ENCODE measurements at places on chromosomes 2 and 18. TPM values are rescaled to one million over a fixed set of nuclear protein-coding genes. Genes with fewer than 3 reads are reported as not detected.

The CREG2 gene
- total RNA-seq, result not detected

The MFSD2B gene
- total RNA-seq, result not detected

The TUBA4B gene
- not detected for total RNA-seq

The HEATR5B gene
- total RNA-seq, result 15.0 TPM

The PCARE gene
- total RNA-seq, result not detected

The NDC80 gene
- 72.6 TPM for total RNA-seq

The NOL4 gene
- total RNA-seq, result 36.7 TPM

The CNOT11 gene
- total RNA-seq, result 53.7 TPM

The IL36RN gene
- not detected for total RNA-seq

The OTOS gene
- not detected for total RNA-seq

GRCh38 chr2:165777522-165778186, 16.4 kb downstream of the GALNT3 start:
- no peak overlapping the region for H3K4me3 ChIP-seq
- H3K36me3 ChIP-seq, result no peaks in the 10 kb centered on the region
- no peak for DNase-seq
- H3K27ac ChIP-seq, result no peak overlapping the region
- no peaks in the 10 kb centered on the region for H3K4me1 ChIP-seq

DNA sequence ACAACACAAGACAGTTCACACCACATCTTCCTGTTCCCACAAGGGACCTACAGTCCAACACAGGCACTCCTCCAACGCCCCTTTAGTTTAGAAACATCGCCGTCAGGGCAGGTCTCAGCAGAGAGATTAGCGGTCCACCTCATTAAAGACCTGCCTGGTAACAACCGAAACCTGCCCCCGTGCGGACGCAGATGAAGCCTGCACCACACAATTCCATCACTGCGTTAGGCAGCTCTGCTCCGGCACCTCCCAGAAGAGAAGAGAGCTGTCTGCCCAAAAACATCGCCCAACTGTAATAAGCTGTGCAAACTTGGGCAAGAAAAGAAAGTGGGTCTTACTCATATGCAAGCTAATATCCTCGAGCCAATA, 32.7 kb downstream of the ZNF516 start:
- no peak for DNase-seq
- H3K4me1 ChIP-seq, result peaks cover 5% of the 10 kb centered on the region
- no peaks in the 10 kb centered on the region for H3K27me3 ChIP-seq
- no peak overlapping the region for H3K4me3 ChIP-seq
- H3K27ac ChIP-seq, result no peak overlapping the region

- H3K4me1 ChIP-seq, result peaks cover 3% of the 10 kb centered on the region
- no peak overlapping the region for H3K4me3 ChIP-seq
- no peaks in the 10 kb centered on the region for H3K36me3 ChIP-seq
- H3K27me3 ChIP-seq, result no peaks in the 10 kb centered on the region
- DNase-seq, result no peak
Measured at GRCh38 chr2:119550346-119550745, 6.1 kb downstream of the CFAP221 start.

DNA sequence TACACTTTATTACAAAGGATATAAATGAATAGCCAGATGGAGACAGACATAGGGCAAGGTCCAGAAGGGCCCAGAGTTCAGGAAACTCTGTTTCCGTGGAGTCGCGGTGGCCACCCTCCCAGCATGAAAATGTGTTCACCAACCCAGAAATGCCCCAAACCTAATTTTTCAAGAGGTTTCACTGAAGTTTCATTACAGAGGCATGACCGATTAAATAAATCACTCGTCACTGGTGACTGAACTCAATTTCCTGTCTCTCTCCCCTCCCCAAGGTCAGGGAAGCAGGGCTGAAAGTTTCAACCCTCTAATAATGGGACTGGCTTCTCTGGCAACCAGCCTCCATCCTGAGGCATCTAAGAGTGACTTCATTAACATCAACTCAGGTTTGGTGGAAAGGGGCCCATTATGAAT, 22.4 kb downstream of the USP40 start:
- no peak overlapping the region for H3K4me3 ChIP-seq
- no peak overlapping the region for H3K27ac ChIP-seq
- no peak for DNase-seq
- H3K4me1 ChIP-seq, result no peaks in the 10 kb centered on the region

GRCh38 chr2:1501038-1501851, 88.0 kb downstream of the TPO start:
- no peaks in the 10 kb centered on the region for H3K27me3 ChIP-seq
- no peak for DNase-seq
- no peak overlapping the region for H3K4me3 ChIP-seq
- H3K27ac ChIP-seq, result no peak overlapping the region
- no peaks in the 10 kb centered on the region for H3K36me3 ChIP-seq

GRCh38 chr2:89848763-89849368, 1157.4 kb downstream of the RPIA start:
- no peak overlapping the region for H3K4me3 ChIP-seq
- no peak for DNase-seq

DNA sequence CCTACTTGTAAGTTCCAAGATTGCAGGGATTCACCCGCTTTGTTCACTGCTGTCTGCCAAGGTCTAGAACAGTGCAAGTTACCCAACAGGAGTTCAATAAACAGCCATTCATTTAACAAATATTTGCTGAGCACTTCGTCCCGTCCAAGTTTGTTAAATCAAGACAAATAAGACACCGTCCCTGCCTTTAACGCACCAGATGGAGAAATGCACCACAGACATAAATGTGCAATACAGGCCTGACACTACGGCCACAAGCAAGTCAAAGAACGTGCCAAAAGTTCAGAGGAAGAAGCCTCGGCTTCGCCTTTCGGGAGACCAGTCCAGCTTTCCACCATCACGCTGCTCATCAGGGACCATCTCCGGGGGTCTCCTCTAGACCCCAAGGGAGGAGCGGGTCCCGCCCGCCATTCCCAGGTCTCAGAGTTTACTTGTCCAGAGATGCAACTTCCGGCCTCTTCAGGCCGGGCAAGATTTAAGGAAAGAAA, 429 bp downstream of the C2orf76 start:
- peak overlapping the region; percentile 85 for H3K27ac ChIP-seq
- H3K4me3 ChIP-seq, result peak overlapping the region; percentile 66
- H3K36me3 ChIP-seq, result peaks cover 32% of the 10 kb centered on the region
- DNase-seq, result no peak
- H3K27me3 ChIP-seq, result no peaks in the 10 kb centered on the region

DNA sequence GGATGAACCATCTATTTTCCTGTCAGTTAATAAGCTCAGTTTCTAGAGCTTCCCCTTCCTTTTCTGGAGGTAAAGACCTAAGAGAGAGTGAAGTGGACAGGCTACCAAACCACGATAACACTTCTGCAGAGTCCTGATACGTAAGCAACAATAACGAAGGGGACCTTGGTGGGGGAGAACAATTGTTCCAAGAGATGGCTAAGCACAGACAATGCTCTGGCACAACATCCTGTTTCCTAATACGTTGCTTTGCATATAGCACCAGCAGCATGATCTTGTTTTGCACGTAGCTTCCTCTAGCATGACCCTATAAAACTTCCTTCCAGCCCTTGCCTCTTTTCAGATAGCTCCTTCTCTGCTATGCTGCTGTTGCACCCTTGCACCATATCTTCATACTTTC, 247.3 kb downstream of the RAD51AP2 start:
- H3K27ac ChIP-seq, result no peak overlapping the region
- H3K27me3 ChIP-seq, result no peaks in the 10 kb centered on the region
- H3K4me3 ChIP-seq, result no peak overlapping the region
- H3K4me1 ChIP-seq, result no peaks in the 10 kb centered on the region
- DNase-seq, result no peak
- H3K36me3 ChIP-seq, result no peaks in the 10 kb centered on the region

DNA sequence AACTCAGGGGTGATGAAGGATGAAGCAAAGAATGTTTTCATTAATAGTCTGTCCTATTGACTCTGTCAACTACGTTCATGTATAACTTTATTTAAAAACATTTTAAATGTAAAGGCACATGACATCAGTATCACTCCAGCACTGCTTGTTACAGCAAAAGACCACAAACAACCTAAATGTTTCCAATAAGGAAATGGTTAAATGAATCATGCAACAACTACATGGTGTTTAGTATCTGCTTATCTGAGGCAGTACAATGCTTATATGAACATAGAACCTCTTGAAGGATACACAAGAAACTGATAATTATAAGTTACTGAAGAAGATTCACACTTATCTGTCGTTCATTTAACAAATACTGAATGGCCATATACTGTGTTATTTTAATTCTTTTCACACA, 8.4 kb downstream of the BARD1 start:
- no peak for DNase-seq
- H3K4me3 ChIP-seq, result no peak overlapping the region
- H3K4me1 ChIP-seq, result peaks cover 20% of the 10 kb centered on the region
- no peaks in the 10 kb centered on the region for H3K27me3 ChIP-seq
- H3K36me3 ChIP-seq, result peaks cover 6% of the 10 kb centered on the region
- no peak overlapping the region for H3K27ac ChIP-seq

- H3K36me3 ChIP-seq, result no peaks in the 10 kb centered on the region
- H3K27me3 ChIP-seq, result no peaks in the 10 kb centered on the region
- H3K4me1 ChIP-seq, result no peaks in the 10 kb centered on the region
- no peak for DNase-seq
Measured at GRCh38 chr2:114128263-114128662, 238.4 kb downstream of the ACTR3 start.

DNA sequence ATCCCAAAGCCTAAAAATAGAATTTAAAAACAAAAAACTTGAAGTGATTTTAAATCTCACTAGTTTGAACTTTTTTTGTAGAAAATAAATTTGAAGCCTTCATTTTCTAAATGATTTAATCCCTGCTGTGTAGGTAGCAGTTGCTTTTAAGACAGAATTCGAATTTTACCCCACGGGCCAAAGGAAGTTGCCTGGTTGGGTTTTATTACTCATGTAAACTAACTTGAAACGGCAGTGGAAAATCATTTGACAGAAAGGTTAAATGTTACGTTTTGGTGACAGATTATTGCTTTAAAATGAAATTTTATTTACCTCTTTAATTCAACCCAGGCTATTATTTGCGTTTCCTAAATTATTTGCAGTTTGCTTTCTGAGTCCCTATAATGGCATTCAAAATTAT, 2.0 kb downstream of the MAPRE2 start:
- peaks cover 15% of the 10 kb centered on the region for H3K4me1 ChIP-seq
- H3K36me3 ChIP-seq, result no peaks in the 10 kb centered on the region
- no peak overlapping the region for H3K27ac ChIP-seq
- no peak overlapping the region for H3K4me3 ChIP-seq
- no peaks in the 10 kb centered on the region for H3K27me3 ChIP-seq

DNA sequence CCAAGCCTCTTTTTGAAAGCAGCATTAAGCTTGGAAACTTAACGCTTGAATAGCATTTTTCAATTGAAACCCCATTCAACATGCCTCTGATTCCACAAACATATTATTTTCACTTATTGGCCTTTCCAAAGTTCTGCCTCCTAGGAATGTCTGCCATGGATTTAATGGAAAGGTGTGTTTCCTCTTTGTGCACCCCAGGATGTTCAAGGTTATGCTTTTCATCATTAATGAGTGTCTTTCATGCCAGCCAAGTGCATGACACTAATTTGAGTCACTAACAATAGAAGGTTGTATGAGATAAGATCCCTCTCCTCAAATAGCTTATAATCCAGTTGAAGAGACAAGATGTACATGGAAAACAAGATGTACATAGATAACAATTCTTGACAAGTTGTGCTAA, 84.7 kb downstream of the ALPK2 start:
- no peak overlapping the region for H3K27ac ChIP-seq
- no peaks in the 10 kb centered on the region for H3K27me3 ChIP-seq
- DNase-seq, result no peak
- H3K4me1 ChIP-seq, result no peaks in the 10 kb centered on the region
- H3K4me3 ChIP-seq, result no peak overlapping the region

GRCh38 chr2:233761040-233761769, 1.1 kb downstream of the UGT1A1 start:
- H3K36me3 ChIP-seq, result no peaks in the 10 kb centered on the region
- H3K27me3 ChIP-seq, result no peaks in the 10 kb centered on the region
- H3K4me1 ChIP-seq, result no peaks in the 10 kb centered on the region
- no peak overlapping the region for H3K4me3 ChIP-seq
- DNase-seq, result no peak

GRCh38 chr2:38620282-38620977, 17.7 kb upstream of the HNRNPLL start:
- H3K4me1 ChIP-seq, result no peaks in the 10 kb centered on the region
- H3K4me3 ChIP-seq, result no peak overlapping the region
- H3K27me3 ChIP-seq, result no peaks in the 10 kb centered on the region
- H3K27ac ChIP-seq, result no peak overlapping the region
- no peak for DNase-seq

GRCh38 chr18:77039196-77040130, 93.1 kb downstream of the MBP start:
- no peak overlapping the region for H3K27ac ChIP-seq
- peaks cover 7% of the 10 kb centered on the region for H3K27me3 ChIP-seq
- no peaks in the 10 kb centered on the region for H3K4me1 ChIP-seq
- no peak for DNase-seq
- no peak overlapping the region for H3K4me3 ChIP-seq
- H3K36me3 ChIP-seq, result no peaks in the 10 kb centered on the region

GRCh38 chr2:154603682-154604081, 94.8 kb upstream of the KCNJ3 start:
- H3K27me3 ChIP-seq, result no peaks in the 10 kb centered on the region
- no peak for DNase-seq
- no peaks in the 10 kb centered on the region for H3K36me3 ChIP-seq
- no peaks in the 10 kb centered on the region for H3K4me1 ChIP-seq
- no peak overlapping the region for H3K27ac ChIP-seq

DNA sequence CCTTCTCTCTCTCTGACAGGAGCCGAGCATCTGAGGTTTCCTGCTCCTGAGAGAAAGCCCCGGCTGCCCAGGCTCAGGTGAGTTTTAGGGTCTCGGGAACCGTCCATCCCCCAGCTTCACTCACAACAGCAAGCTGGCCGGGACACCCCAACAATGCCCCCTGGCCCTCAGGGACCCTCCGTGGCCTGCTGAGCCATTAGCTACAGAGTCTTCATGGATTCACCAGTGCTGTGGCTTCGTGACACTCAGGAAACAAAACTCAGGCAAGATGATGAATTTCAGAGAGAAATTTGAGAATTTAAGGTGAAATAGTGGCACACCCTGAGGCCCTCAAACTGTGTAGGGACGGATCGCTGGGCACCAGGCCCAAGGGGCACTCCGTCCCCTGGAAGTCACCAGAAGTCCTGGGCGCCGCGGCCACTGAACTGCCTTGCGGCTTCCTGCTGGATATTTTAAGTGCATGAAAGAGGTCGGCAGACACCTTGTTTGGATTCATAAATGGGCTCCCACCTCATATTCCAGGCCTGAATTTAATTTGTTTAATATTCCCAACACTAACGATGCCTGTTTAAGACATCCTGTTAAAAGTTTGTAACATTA, 368.3 kb upstream of the SALL3 start:
- DNase-seq, result no peak
- H3K4me1 ChIP-seq, result no peaks in the 10 kb centered on the region
- H3K27me3 ChIP-seq, result no peaks in the 10 kb centered on the region
- H3K36me3 ChIP-seq, result no peaks in the 10 kb centered on the region
- no peak overlapping the region for H3K27ac ChIP-seq

GRCh38 chr2:201500534-201500933, 49.0 kb downstream of the STRADB start:
- DNase-seq, result no peak
- no peaks in the 10 kb centered on the region for H3K27me3 ChIP-seq
- no peak overlapping the region for H3K4me3 ChIP-seq
- no peak overlapping the region for H3K27ac ChIP-seq

GRCh38 chr2:166764216-166764615, 124.1 kb upstream of the XIRP2 start:
- no peaks in the 10 kb centered on the region for H3K27me3 ChIP-seq
- H3K27ac ChIP-seq, result no peak overlapping the region
- no peak for DNase-seq
- H3K36me3 ChIP-seq, result no peaks in the 10 kb centered on the region
